ENCODE measurements at places on chromosomes 5 and 9. TPM values are rescaled to one million over a fixed set of nuclear protein-coding genes. Genes with fewer than 3 reads are reported as not detected.

Gene SEMA5A
- total RNA-seq = 0.02 TPM

Gene NEUROG1
- not detected for total RNA-seq

Gene CETN3
- total RNA-seq = 42.8 TPM

Gene RECK
- total RNA-seq = 0.34 TPM

Gene INIP
- total RNA-seq = 33.0 TPM

Gene F2RL2
- 0.09 TPM for total RNA-seq

Gene FOXD4L3
- total RNA-seq = not detected

Gene SLC36A2
- total RNA-seq = not detected

Gene SIT1
- total RNA-seq = not detected

Gene PCDHGA12
- total RNA-seq = 0.13 TPM

Gene COL15A1
- 5.1 TPM for total RNA-seq

Gene ACER2
- 3.4 TPM for total RNA-seq

Gene HSPA5
- 215 TPM for total RNA-seq

Gene SPATA31A3
- total RNA-seq = not detected

Gene FOXD4L5
- 0.16 TPM for total RNA-seq

Gene PCDHGB3
- 0.16 TPM for total RNA-seq

Gene PCDHGB1
- 0.29 TPM for total RNA-seq

Gene TAF1L
- total RNA-seq = 0.02 TPM

Gene CYLC2
- total RNA-seq = not detected

Gene GZMA
- total RNA-seq = not detected

Gene BTNL3
- not detected for total RNA-seq

Gene FOXD4
- total RNA-seq = 1.0 TPM

Gene CEL
- 3.0 TPM for total RNA-seq

Gene ENDOG
- total RNA-seq = 84.9 TPM

Gene DDX4
- not detected for total RNA-seq

Gene MZB1
- total RNA-seq = 0.31 TPM

Gene BARHL1
- total RNA-seq = not detected

Gene TCERG1
- total RNA-seq = 126 TPM

Gene NUTM2F
- total RNA-seq = not detected

Gene EFNA5
- total RNA-seq = not detected

Gene TARS1
- 333 TPM for total RNA-seq

Gene LIFR
- total RNA-seq = 3.7 TPM

Gene RANBP3L
- not detected for total RNA-seq

Gene VLDLR
- total RNA-seq = 0.58 TPM

Gene KIF24
- total RNA-seq = 4.7 TPM

Gene SLC45A2
- total RNA-seq = 0.13 TPM

Gene PTGR1
- 0.22 TPM for total RNA-seq

Gene HTR4
- total RNA-seq = not detected

Gene IFNB1
- not detected for total RNA-seq

Gene SPRY4
- total RNA-seq = 24.2 TPM

Gene PCDHB10
- not detected for total RNA-seq

Gene F2R
- 14.7 TPM for total RNA-seq

Gene CLIC3
- total RNA-seq = 0.18 TPM

Gene CYSTM1
- 76.2 TPM for total RNA-seq
